ENCODE measurements at places on chromosomes 13 and 19.
A peak's percentile ranks its signal among the peaks of the same experiment; 100 is the strongest.

- no peak for DNase-seq
Measured at GRCh38 chr13:59043016-59043415, 1120.7 kb downstream of the DIAPH3 start.

DNA sequence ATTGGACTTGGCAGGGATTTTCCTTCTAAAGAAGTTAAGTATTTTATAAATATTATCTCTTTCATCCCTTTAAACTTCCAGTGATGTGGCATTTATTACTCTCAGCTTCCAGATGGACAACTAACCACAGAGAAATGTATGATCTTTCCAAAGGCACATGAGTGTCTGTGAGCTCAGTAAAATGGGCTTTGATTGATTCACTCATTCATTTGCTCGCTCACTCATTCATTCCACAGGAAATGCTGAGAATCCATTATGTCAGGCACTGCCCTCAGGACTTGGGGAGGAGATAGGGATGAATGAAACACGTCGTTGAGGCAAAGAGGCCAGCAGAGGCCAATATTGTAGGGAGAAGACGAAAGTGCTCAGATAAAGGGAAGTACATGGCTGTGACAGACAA is 359.3 kb downstream of the EFNB2 start:
- no peak for DNase-seq

GRCh38 chr19:12783291-12783848 is 7.9 kb upstream of the JUNB start:
- DNase-seq, result no peak

GRCh38 chr13:91286317-91286716 is 61.2 kb upstream of the MIR17HG start:
- no peak for DNase-seq

DNA sequence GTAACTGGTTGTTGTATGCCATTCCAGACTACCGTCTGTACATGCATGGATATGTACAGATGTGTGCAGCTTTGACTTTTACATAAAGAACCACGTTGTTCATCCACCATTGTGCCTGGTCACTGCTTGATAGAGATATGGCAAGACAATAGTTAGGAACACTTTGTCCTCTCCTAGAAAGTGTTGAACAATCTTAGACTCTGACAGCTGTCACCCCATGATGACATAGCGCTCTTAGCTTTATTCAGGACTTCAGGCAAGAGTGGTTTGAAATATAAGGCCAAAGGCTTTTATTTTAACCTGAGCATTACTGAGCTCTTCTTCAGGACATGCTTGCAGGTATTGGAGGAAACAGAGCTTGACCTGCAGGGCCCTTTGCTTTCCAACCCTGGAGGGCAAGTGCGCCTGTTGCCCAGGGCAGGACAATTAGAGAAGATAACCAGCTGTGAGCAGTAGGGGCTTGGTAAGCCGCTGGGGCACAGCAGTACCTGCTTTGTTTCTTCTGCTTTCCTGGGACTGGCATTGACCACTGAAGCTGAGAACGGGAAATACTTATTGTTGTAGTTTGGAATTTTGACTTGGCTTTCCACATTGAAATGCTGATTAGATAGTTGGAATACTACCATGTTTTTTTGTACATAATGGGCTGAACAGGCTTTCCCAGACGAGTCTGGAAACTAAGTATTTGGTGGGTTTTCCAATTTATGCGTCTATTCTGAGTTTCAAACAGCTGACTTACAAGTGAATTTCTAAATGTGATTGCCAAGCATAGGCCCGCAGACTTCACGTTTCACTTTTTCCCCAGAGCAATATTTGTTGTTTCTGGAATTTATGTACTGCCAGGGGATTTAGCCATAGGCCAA is 51.1 kb downstream of the GARRE1 start:
- DNase-seq, result no peak

DNA sequence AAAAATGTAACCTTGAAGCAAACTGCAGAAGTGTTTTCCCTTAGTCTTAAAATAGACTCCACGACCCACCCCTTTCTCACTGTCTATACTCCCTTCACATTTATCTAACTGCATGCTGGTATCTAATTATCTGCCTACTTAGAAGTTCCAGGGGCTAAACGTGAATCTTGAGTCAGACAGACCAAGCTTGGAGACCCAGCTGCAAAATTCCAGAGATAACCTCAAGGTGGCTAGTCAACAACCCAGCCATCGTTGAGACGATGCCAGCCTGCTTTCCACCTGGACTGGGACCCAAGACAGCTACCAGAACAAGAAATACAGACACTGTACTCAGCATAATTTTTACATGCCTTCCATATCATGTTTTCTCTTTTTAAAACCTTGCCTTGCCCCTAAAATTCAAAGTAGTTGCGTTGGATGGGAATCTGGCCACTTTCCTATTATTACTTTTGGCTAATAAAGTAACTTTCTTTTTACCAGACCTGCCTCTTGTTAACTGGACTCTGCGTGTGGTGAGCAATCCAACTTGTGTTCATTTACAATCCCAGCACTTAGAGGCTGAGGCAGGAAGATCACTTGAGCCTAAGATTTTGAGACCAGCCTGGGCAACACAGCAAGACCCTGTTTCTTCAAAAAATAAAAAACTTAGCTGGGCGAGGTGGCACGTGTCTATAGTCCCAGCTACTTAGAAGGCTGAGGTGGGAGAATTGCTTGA is 82.3 kb downstream of the CDADC1 start:
- no peak for DNase-seq

- peak; percentile 46 for DNase-seq
Measured at GRCh38 chr19:40523322-40524047, 53.2 kb upstream of the SHKBP1 start.

DNA sequence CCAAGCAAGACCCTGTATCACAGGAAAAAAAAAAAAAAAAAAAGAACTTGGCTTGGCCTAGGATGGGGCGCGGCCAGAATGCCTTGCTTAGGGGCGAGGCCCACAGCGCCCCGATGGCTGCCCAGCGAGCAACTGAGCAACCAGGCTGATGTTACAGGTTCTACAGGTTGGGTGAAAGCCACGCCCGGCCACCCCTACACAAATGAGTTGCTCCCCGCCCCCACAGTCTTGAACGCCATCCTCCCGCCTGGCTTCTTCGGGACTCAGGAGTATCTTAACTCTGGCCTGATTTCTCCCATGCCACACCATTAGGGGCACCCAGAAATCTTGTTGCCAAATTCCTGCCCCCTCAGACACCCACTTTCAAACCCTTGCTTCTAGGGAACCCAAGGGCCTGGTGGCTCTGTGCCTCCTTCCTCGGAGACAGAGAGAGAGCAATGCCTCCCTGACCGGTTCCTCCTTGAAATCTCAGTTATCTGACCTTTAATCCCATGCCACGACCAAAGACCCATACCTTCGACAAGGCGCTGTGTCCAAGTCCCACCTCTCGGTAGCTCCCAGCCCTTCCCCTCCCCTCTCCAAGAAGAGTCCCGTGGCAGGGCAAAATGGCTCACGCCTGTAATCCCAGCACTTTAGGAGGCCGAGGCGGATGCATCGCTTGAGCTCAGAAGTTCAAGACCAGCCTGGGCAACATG is 1.1 kb upstream of the CBLC start:
- no peak for DNase-seq

DNA sequence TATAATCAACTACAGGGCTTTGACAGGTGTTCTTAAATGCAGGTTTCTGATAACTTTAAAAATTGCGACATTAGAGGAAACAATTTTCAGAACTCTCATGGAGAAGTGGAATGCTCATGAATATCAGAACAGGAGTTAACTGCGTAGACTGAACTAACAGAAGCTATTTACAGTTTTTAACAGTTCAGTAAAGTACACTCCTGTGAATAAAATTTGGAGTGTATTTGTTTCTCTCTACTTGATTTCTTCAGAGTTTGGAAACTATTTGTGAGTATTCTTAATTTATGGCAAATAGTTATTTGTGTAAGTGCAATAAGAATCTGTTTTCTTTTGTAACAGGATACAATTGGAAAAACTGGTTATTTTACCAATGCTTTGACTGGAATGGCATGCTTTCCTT is 114.4 kb downstream of the TNFRSF19 start:
- DNase-seq, result no peak

GRCh38 chr13:84566780-84567179 is 684.5 kb upstream of the SLITRK1 start:
- no peak for DNase-seq

DNA sequence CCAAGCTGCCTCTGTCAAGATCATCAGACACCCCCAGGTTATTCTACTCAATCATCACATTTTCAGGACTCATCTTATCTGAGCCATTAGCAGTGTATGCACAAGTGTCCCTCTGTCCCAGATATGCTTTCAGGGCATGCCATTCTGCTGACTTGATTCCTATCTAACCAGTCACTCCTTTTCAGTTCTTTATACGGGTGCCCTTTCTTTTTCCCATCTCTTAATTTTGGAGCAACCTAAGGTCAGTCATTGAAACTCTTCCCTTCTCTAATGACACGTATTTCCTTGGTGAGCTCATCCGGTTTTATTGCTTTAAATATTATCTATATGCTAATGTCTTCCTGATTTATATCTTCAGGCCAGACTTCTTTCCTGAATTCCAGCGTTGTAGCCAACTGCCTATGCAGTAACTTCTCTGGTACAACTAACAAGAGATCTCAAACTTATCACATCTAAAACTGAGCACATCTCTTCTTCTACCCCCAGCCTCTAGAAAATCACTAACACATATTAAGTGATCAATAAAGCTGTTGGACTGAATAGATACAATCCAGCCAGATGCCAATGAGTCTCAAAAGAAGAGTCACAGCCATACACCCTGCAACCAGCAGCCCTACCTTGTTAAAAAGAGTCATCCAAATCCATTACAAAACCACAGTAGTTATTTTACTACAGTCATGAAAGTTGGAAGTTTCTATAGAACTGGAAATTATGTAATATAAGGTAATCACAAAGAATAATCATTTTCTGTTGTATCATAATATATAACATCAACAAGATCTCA is 58.8 kb downstream of the DCLK1 start:
- no peak for DNase-seq

DNA sequence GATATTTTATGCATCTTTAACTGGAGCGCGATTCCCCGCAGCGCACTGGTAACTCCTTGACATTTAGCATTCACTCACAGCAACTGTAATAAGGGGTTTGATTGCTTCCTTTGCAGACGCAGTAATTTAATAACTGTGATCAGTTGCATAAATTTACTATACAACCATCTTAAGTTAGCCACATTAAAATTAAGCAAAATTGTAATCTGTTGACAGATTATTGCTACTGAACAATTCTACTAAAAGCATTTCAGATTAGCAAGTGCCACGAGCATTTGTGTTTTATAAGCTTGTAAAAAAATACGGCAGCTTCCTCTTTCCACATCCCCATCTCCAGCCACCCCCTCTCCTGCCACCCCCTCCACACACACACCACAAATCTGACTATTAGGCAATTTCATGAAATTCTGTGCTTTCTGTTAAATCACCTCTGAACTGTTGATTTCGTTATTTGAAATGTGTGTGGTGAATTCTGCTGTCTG is 44.4 kb downstream of the TSHZ3 start:
- DNase-seq, result no peak

DNA sequence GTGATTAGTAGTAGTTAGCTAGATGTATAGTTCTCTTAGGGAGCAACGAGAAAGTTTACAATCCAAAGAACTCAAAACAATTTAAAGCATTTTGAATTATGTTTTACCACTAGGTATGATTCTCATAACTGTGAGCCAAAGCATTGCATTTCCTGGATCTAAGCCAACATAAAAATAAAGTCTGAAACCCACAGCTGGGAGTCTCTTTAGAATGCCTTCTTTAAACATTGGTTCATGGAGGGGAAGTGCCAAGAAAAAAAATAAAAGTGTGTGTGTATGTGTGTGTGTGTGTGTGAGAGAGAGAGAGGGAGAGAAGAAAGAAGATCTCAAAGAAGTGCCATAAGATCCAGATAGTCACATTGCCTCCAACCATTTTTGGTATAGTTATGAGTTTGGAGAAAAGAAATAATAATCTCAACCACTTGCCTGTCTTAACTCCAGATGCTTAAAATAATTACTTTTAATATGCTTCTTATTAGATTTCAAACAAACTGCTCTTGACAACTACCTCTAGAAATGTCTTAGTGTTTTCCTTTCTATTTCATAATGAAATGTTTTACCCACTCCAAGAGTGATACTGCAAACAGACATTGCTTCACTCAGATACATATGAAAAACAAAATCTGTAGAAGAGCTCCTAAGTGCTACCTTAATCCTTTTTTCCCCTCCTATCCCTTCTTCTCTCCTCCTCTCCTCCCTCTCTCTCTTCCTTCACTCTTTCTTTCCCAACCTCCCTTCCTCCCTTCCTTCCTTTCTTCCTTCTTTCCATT is 554.1 kb downstream of the KCTD12 start:
- DNase-seq, result no peak

DNA sequence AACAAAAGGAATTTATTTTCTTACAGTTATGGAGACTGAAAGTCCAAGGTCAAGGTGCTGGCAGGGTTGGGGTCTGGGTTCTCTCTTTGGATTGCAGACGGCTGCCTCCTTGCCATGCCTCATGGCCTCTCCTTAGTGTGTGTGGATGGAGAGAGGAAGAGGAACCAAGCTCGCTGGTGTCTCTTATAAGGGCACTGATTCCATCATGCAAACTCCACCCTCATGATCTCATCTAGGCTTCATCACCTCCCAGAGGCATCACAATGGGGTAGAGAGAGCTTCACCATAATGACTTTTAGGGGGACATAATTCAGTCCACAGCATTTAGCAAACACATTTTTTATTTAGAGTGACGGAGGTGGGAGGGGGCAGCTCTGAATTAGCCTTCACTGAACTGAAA is 104.9 kb upstream of the ABCC4 start:
- no peak for DNase-seq

- DNase-seq, result no peak
Measured at GRCh38 chr13:30105381-30105780, 202.0 kb downstream of the KATNAL1 start.

- no peak for DNase-seq
Measured at GRCh38 chr19:43779147-43779819, 1.5 kb downstream of the KCNN4 start.

- DNase-seq, result no peak
Measured at GRCh38 chr13:86765462-86765861, 905.7 kb upstream of the SLITRK5 start.

DNA sequence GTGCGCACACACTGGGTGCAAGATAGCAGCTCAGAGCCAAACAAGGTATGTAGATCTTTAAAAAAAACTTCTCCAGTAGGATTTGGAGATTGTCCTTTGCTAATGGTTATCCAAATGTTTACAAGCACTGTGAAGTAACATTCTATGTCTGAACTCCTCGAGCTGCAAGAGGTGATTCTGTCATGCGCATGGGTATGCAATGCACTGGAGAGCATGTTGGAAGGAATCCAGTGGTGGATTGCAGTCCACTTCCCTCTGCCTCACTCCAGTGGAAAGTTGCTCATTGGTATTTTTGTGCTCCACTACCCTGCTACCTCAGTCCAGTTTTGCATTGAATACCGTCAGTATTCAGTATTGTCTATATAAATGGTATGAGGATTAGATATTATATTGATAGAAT is 132.1 kb downstream of the ATP8A2 start:
- no peak for DNase-seq

DNA sequence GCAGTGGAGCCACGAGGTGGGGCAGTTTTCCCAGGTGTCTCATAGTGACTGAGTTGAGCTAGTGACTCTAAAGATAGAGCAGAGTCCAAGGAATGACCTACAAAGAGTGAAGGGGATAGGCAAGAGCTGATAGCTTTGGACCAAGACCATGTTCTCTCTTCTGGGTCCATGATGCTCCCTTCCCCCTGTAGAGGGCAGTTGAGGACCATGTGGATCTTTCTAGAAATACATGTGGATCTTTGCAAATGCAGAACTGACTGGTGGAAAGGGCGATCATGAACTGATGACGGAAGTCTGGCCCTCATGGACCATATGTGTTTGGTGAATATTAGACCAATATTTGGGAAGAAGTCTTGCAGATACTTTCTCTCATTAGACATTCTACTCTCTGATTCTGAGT is 6.9 kb downstream of the PSG1 start:
- DNase-seq, result no peak

Measured in NCI-H510A treated with DMSO at 0.1 percent for 48 hours (cell line).